ENCODE measurements at places on chromosomes 5 and 9.

GRCh38 chr9:114060711-114061110, 17.4 kb downstream of the AMBP start:
- DNase-seq: peak; percentile 40

DNA sequence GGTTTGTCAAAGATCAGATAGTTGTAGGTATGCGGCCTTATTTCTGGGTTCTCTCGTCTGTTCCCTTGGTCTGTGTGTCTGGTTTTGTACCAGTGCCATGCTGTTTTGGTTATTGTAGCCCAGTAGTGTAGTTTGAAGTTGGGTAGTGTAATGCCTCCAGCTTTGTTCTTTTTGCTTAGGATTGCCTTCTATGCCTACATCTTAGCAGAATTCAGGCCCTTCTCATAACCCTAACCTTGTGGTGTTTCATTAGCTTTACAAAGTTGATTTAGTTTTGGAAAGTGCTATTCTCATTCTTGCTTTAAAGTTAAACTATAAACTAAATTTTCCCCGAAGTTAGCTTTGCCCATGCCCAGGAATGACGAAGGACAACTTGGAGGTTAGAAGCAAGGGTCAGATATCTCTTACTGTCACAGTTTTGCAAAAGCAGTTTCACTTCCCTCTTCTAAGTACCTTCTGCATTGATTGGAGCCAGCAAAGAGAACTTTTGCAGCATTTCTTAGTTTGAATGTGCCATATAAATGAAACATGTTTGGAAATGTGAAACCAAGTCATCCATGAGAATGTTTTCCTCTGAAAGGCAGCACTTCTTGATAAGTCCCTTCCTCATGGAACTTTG, 274.3 kb upstream of the DMRT1 start:
- DNase-seq: no peak

DNA sequence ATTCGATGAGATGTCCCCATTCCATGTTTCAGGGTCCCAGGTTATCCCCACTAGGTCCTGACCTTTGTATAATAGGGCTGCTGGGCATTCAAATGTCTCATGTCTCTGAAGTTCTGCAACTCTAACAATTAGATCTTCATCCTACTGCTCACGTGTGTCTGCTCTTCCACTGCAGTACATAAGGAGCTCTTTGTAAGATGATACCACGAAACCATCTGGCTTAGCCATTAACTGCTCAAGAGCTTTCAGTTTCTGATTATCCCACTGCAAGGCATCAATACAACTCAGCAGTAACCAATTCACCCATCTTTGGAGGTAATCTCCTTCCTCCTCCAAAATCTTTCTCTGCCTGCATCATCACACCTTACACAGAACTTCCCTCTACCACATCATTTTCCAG, 49.9 kb upstream of the PPP2CA start:
- no peak for DNase-seq

GRCh38 chr9:110650261-110650660, 18.3 kb upstream of the MUSK start:
- DNase-seq: no peak

DNA sequence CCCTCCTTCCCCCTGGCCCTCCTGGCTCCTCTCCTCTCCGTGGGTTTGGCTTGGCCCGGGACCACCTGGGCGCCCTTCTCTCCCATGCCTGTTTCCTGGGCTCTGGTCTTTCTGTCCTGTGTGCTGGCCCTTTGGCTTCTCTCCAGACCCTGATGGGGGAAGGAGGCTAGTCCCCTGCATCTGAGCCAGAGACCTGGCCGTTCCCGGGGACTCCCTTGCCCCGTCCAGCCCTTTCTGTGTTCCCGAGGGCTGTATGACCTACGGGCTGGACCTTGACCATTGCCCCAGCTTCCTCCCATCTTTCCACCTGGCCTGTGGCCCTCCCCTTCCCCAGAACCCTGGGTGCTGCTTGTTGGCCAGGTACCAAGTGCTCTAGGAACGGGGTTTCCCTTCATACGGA, 8.4 kb downstream of the NELFB start:
- no peak for DNase-seq

- DNase-seq: peak; percentile 36
Measured at GRCh38 chr5:172530878-172531703, 76.8 kb upstream of the SH3PXD2B start.

DNA sequence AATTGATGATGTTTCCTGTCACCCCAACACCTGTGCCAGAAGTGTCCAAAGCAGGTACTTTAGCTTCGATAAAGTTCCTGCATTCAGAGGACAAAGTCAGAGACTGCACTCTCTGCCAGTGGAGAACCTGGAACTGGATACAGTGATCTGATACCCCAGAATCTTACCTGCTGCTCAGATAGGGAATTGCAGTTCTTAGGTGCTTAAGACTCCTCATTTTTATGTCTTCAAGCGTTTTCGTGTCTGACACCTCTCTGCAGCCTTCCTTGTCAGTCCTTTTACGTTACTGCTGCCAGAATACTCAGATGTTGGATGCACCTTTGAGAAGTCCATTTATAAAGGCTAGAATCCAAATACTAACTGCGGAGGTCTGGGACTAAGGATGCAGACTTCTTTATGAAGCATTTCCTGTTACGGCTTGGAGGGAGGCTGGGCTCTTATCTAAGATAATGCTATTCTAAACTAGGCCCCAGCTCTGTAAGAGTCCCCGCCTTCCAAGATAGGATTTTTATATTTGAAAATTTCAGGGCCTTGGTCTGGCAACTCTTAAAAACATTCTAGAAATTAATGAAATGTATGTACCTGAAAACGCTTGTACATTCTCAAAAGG, 1.9 kb downstream of the ISOC1 start:
- no peak for DNase-seq

- DNase-seq: peak; percentile 55
Measured at GRCh38 chr5:171714261-171714660, 71.4 kb upstream of the SMIM23 start.

- no peak for DNase-seq
Measured at GRCh38 chr9:18947892-18948339, 85.1 kb downstream of the SAXO1 start.

GRCh38 chr5:5598547-5599113, 176.2 kb downstream of the ICE1 start:
- no peak for DNase-seq

DNA sequence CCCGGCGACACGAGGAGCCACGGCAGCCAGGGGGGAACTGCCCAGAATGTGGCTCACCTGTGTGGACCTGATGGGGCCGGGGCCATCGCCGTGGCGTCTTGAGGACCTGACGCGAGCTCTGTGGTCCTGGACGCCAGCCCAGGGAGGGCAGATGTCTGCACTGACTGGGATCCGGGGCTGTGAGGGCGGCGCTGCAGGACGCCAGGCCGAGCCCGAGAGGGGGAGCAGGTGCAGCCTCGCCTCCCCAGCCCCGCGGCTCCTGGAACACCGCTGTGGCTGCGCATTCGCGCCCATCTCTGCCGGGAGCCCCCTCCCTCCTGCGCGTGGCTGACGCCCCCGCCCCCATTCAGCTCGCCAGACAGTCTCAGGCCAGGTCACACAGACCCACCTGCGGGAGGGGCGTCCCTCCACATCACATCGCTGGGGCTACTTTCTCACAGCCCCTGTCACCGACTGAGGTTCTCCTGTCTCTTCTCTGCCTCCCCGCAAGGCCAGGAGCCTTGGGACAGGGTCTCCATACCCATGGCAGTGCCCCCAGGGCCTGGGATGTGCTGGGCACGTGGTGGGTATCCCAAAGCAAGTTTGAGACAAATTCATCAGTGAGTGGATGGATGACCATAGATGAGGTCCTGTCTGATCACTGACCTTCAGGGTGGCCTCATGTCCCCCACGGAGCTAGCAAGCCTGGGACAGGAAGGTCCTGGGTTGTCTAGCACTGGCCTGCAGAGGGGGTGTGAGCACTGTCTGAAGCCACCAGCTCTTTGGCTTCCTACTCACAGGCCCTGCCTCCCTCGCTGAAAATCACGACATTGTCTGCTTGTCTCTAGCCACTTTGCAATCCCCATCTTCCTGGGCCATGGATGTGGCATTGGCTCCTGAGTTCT, 47.3 kb downstream of the RASGEF1C start:
- peak; percentile 49 for DNase-seq

DNA sequence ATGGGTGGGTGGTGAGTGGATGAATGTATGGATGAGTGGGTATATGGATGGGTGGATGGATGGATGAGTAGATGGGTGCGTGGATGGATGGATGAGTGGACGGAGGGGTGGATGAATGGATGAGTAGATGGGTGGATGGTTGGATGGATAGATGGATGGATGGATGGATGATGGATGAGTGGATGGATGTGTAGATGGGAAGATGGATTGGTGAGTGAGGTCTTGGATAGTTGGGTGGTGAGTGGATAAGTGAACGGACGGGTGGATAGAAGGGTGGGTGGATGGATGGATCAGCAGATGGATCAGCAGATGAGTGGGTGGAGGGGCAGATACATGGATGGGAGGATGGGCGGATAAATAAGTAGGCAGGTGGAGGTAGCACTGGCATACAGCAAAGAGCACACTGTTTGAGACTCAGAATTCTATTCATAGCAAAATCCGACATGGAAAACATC, 163.5 kb downstream of the C9orf50 start:
- DNase-seq: no peak

- no peak for DNase-seq
Measured at GRCh38 chr5:87266914-87267573, 639 bp upstream of the RASA1 start.

GRCh38 chr5:135825373-135826220, 8.9 kb upstream of the SLC25A48 start:
- no peak for DNase-seq

Data from right atrium auricular region (tissue), 2 donors.